ENCODE measurements at places on chromosomes 1 and 21.

GRCh38 chr21:45113543-45113942 is 39.2 kb downstream of the ADARB1 start:
- DNase-seq = no peak

DNA sequence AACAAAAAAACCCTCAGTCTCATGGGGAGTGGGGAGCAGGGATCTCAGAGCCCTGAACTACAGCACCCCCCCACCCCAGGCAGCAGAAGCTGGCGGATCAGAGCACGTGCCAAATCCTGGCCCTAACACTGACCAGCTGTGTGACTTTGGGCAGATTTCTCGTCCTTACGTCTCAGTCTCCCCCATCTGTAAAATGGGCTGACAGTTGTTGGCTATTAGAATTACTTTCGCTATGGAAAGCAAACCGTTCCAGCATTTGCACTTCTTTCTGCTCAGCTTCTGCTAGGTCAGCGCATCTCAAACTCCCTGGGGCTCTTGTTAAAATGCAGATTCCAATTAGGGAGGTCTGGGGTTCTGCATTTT is 15.5 kb downstream of the TNFRSF8 start:
- no peak for DNase-seq

DNA sequence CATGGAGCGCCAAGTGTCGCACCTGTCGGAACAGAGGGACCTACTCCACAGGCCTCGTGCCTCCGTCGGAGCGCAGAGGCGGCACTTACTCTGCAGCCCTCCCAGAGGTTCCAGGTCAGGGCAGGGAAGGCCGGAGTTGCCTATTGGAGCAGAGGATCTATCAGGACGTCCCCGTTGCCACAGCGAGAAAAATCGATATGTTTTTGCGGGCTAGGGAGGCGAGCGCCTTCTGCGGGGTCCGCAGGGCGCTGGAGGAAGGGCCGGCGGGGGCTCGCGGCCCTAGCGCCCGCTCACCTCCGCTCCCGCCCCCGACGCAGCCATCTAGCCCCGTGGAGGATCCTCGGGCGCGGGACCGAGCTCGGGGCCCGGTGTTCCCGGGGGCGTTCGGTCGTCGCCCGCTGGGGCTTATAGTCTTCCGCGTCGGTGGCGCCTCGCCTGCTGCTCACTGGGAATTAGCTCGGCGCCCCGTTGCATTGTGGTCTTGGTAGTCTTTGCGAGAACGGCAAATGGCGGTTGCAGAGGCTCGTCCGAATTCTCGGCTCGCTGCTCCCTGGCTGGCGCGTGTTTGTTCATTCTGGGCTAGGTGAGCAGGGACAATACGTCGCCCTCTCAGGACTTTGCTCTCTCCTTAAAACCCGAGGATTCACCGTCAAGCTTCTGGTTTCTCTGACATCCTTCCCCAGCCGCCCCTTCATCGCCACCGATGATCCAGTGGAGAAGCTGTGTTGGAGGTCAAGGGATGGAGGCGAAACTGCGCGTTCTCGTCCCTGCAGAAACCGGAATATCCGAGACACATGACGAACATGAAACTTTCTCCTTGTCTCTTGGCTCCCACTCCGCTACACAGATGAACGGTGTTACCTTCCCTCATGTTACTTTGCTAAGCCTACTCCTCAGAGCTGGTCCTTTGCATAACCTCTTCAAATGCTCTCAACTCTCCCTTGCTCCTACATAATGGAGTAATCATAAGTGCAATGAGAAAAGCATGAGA is at the start of gene JTB:
Gene JTB, minus strand, starts transcription at position 425 of the 991 bp plus-strand sequence. Its CDS starts 422 bp downstream, at position 3.
- no peak for DNase-seq

DNA sequence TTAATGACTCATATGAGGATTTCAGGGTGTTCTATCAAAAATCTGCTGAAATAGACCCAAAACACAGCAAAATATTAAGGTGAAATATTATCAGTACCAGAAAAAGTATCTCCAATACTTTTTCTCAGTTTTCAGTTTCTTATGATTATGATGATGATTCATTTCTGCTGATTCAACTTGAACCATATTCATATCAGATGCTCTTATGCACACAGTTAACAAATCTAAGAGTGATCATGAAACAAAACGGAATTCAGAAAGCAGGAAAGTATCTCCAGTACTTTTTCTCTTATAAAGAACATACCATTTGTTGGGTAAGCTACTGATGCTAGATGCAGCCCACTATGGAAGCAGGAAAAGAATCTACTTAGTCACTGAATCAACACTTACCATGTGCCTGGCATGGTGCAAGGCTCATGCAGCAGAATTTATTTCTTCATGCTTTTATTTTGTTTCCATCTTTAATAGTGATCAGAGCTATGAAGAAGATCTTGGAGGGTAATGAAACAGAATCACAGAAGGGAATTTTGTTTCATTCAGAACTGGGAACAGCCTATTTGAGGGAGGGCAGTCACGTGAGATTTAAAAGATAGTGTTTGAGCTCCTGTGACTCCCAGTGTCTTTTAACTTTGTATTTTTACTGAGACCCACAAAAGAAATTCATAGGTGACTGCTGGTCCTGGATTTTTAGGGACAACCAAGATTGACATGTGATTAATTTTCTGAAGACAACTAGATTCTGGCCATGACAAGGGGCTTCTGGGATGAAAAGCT is 480.6 kb downstream of the SETD4 start:
- DNase-seq = no peak

DNA sequence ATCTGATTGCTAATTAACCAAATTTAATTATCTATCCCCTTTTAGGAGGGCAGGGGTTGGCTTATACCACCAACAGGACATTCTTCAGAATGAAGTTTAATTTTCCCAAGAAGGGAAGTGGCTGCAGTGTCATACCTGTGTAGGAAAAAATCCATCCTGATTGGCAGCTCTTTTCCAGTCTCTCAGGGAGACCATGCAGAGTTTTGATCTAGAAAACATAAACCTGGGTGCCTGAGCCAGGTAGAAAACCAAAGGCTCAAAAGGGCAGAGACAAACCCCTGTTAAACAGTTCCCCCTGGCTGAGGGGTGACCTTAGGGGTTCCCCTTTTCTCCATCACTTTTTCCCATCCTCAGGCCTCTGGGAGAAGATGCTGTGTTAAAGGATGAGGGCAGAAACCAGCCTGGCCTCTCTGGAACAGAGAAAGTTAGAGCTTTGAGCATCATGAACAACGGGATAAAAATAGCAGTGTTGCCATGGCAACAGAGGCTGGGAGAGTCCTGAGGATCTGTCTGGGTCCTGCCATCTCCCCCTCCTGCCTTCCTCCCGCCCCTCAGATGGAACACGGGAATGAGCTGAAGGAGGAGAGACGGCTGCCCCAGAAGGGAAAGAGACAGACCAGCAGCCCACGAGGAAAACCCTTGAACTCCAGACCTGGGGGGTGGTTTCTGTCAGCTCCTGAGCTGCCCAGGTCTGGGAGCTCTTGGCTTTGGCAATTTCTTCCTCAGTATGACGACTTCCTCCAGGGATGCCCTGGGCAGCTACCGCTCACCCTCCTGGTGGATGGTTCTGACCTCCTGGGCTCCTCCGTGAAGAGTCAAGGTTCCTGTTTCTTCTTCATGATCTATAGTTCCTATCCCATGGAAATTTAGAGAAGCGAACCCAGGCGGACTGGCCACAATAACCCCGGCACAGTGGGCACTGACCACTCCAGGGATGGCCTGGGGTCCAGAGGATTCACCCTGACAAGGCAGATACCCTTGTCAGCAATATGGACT is 14.0 kb upstream of the LEMD1 start:
- no peak for DNase-seq

GRCh38 chr1:99465176-99465900 is 180.6 kb upstream of the PALMD start:
- no peak for DNase-seq

- no peak for DNase-seq
Measured at GRCh38 chr1:77961392-77961791, 17.5 kb downstream of the FUBP1 start.

GRCh38 chr1:226677027-226678020 is 61.8 kb downstream of the ITPKB start:
- no peak for DNase-seq

GRCh38 chr1:212485913-212486618 is 53.3 kb downstream of the NENF start:
- no peak for DNase-seq

DNA sequence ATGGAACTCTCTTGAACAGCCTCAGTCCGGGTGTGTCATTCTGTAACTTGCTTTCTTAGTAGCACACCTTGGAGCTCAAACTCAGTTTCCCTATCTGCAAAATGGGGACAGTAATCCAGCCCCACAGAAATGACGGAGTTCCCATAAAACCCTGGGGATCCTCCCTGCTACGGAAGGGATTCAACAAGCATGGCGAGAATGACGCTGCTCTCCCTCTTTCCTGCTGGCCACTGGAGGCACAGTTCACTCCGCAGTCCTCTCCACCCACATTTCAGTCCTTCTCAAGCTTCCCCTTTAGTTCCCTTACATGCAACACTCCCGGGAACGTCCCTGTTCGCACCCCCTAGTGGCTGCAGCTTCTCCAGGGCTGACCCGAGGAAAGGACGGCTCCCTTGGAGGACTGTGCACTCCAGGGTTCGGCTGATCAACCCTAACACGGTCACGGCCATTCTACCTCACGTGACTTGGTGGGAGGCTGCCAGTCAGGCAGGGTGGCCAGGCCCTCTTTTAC is 20.6 kb downstream of the RUNX3 start:
- no peak for DNase-seq

DNA sequence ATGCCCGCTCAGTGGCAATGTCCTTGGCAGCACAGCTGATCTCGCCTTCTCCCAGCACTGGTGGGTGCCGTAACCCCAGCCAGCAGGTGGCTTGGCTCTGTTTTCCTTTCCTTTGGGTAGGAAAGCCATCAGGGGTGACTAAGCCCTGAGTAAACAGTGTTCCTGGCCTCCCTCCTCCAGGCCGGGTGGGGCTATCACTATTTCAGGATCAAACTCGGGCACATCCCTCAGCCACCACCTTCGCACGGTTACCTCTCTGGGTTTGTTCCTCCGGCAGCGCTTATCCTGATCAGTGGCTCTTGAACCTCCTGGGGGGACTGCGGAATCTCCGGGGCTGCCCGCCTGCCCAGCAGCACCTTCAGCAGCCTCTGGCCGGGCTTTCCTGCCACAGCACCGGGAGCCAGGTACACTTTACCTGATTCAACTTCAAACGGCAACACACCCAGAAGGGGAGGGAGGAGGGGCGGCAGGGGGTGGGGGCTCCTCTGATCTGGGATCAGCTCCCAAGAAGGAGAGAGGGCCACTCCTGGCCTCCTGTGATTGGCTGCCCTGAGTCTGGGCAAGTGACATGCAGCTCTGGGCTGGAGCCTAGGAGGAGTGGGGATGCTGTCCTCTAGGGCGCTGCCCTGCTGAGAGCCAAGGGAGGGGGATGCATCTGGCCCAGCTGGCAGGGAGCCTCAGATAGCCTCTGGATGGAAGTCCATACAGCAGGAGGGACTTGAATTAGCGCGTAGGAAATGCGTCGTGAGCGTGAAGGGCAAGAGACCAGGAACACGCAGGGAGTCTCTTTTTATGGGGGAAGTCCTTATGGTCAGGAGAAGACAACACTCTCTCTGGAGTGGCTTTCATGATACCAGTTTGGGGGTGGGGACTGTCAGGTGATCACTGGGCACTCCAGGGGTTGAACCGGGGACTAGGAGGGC is at the start of gene ASCL5:
Gene ASCL5, minus strand, starts transcription at position 353 of the 923 bp plus-strand sequence. CDS start 11,812 bp downstream, outside the sequence.
- DNase-seq = no peak

GRCh38 chr1:67469431-67469830 is 39.2 kb upstream of the SERBP1 start:
- no peak for DNase-seq

DNA sequence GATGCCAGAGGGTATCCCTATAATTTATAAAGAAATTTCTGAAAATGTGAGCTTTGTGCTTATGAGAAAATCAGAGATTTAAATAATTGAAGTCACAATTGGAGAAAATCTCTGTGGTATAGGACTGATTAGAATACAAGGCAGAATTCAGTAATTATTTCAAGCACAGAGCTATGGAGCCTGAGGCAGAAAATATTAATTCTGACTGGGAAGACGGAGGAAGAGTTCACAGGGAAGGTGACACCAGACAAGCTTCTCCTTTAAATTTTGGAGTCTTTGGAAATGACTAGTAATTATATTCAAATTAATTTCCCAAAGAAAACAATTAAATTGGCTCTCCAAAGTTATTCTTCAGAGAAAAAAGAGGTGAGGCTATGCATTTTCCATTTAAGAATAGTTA is 121.5 kb downstream of the CHRM3 start:
- DNase-seq = no peak

GRCh38 chr1:180507795-180508724 is 5.7 kb upstream of the ACBD6 start:
- no peak for DNase-seq

DNA sequence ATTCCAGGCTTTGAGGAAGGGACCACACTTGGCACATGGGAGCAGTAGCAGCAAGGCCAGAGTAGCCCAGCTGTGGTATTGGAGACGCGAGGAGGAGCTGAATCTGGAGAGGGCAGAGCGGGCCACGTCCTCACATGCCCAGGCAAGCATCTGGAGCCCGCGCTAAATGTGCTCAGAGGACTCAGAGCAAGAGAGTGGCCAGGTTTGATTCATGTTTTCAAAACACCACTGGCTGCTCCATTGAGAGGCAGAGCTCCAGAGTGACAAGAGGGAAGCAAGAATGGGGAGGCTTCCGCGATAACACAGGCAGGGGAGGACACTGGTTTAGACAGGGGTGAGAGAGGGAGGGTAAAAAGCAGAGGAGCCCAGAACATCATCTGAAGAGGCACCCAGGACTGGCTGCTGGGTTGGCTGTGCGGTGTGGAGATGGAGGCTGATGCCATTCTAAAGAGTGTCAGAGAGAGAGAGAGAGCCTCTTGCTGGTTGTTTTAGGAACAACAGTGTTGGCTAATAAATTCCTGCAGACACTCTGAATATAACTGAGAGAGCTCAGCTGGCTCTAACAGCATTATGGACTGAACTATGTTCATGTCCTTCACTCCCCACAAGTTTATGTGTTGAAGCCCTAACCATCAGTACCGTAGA is 32.3 kb downstream of the RCAN1 start:
- DNase-seq = peak; percentile 75

GRCh38 chr1:156854634-156855033 is 4.3 kb downstream of the INSRR start:
- DNase-seq = no peak

- DNase-seq = no peak
Measured at GRCh38 chr1:196259316-196259715, 348.9 kb downstream of the KCNT2 start.

GRCh38 chr1:60916199-60916598 is 166.2 kb upstream of the NFIA start:
- no peak for DNase-seq

DNA sequence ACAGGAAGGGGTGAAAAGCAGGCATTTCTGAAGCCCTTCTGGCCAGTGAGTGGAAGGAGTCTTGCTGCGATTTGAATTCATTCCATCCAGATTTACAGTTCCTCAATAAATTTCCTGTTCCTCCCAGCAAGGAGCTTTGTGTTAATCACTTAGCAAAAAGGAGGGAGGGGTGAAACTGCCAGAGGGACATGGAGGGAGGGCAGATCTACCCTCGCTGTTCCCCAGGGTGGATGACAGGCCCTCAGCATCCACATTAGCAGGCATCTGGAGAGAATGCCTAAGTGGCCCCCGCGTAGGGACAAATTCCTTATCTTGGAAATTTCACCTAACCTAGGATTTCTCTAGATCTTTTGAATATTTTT is 1.2 kb downstream of the ETV3 start:
- DNase-seq = no peak

- DNase-seq = no peak
Measured at GRCh38 chr1:12519693-12520364, 98.2 kb downstream of the DHRS3 start.

- no peak for DNase-seq
Measured at GRCh38 chr21:32392299-32392879, 423 bp downstream of the URB1 start.
